Central memory CD4-positive, alpha-beta T cell (primary cell): ENCODE measurements at places on chromosomes 4 and X.

GRCh38 chrX:47796433-47796906, 40.2 kb upstream of the ZNF81 start:
- DNase-seq, result no peak

- no peak for DNase-seq
These were observed 37.7 kb downstream of the NBDY start for GRCh38 chrX:56766554-56767347.

DNA sequence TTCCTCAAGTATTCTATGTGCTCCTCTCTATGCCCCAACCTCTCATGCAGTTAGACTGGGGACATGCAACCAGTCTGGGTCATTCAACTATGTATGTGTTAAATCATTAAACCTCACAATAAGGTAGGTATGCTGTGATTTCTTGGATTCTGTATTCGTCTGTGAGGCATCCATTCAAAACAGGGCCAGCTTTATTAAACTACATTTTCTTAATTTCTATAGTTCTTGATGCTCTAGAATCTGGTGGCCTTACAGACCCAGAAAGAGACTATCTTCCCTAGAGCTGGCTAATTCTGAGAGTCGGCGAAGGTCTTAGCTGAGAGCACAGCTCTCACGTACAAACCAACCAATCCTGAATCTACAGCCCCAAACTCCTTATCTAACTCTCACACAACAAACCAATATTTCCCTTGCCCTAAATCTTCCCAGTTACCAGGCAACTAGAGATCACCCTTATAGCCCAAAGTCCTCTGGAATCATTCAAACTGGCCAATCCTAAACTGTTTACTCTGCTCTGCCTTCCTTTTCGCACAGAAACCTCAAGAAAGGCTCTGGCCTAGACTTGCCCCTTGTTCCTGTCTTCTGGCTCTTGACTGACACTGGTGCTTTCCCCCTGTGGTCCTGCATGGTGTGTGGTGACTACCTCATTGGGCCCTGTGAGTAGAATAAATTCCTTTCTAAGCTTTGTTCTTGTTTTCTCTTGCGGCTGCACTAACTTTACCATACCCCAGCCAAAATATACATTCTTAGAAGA, 203.5 kb upstream of the TET2 start:
- DNase-seq, result peak; percentile 30

- no peak for DNase-seq
These were observed 4.3 kb downstream of the CCNA2 start for GRCh38 chr4:121819216-121819965.

- DNase-seq, result peak; percentile 4
These were observed 755 bp downstream of the ANKRD17 start for GRCh38 chr4:73257651-73258435.

- DNase-seq, result no peak
These were observed 188.0 kb upstream of the HDX start for GRCh38 chrX:84690228-84690627.

DNA sequence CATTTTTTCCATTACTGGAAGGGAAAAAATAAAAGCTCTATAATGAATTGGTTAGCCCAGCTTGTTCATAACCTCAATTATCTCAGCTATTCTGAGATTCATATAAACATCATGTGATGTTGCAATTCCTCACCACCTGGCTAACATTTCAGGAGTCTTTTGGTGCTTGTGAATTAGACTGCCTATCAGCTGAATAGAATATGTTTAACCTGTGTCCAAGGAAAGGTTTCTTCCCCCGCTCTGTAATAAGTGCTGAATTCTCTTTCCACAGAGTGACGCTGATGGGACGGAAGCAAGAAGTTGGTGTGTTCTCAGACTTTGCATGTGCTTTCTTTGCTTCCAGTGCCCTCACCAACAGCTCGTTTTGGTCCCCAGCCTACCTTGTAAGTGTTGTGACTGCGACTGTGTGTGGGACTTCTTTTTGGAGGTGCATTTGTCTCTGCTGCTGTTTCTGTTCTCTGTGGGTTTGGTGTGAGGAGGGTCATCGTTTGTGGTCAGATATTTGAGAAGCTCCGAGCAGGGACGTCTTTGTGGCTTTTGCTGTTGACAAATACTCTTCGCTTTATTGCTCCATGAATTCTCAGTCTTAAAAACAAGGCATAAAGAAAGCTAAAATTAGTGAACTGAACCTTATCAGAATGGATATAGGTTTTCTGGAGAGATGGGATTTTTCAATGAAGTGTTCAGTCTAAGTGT, 61.7 kb downstream of the PPARGC1A start:
- DNase-seq, result no peak

GRCh38 chr4:153788413-153789276, at the start of gene SFRP2:
TSS of gene SFRP2 (minus strand) at chr4:153789083. CDS start at chr4:153788835, 248 bp downstream.
- DNase-seq, result no peak

DNA sequence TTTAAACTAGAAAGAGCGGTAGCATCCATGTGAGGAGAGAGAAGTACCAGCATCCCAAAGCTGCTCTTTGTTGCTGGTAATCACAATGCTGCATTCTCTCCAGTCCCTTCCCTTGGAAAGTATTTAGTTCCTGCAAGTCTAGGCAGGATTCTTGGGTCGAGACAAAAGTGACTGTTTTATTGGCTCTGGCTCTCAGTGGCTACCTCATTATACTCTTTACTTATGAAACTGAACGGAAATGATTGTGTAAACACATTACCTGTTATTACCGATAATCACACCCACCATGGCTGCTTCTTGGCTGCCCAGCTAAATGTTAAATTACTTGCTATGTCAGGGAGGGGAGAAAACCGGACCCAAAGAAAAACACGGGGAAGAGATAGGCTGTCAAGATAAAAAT, 26.2 kb downstream of the ATXN3L start:
- DNase-seq, result no peak

DNA sequence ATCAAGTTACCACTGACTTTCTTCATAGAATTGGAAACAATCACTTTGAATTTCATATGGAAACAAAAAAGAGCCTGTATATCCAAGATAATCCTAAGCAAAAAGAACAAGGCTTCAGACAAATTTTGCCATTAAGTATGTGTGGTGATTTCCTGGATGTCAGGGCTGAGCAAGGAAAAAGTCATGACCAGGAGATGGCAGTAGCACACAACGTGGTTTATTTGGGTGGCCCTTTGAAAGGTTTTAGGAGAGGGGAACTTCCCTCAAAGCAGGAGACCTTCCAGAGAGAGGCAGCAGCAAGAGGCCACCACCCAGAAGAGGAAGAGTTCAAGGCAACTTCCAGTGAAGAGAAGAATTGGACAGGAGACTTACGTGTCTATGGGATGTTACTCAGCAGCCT, 18.1 kb upstream of the ZXDB start:
- no peak for DNase-seq

- DNase-seq, result no peak
These were observed 229.8 kb downstream of the DKK2 start for GRCh38 chr4:106806158-106806797.

DNA sequence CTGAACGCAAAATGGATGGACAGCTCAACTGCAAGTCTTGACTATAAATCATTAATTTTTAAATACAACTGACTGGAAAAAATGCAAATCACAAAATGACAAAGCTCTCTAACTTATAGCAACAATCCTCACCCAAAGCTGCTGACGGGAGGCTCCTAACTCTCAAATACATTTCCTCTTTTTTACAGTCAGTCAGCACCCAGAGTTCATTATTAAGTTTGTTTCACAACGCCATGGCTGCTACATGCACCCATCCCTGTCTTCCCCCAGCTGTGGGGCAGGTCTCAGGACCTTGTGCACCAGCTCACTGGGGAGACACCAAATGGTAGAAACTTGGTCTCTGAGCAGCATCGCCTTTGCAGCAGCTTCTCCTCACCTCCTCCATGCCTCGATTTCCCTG, 97.6 kb downstream of the SLC34A2 start:
- DNase-seq, result no peak

DNA sequence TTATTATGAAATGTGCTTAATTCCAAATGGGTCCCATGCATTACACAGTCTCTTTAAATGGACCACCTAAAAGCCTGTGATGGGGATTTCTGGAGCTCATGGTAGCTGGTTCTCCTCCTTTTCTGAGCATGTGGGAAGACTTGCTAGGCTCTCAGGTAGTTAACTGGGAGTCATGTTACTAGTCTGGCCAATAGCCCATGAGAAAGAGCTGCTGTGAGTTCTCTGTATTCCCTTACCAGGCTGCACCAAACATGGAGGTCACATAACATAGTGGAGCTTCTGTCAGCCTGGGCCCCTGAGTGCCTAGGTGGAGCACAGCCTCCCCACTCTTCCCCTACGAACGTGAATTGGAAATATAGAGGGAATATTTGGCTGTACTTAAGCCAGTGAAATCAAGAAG, 198.4 kb downstream of the MAML3 start:
- DNase-seq, result no peak

GRCh38 chr4:186627226-186627865, 72.0 kb upstream of the MTNR1A start:
- DNase-seq, result no peak

DNA sequence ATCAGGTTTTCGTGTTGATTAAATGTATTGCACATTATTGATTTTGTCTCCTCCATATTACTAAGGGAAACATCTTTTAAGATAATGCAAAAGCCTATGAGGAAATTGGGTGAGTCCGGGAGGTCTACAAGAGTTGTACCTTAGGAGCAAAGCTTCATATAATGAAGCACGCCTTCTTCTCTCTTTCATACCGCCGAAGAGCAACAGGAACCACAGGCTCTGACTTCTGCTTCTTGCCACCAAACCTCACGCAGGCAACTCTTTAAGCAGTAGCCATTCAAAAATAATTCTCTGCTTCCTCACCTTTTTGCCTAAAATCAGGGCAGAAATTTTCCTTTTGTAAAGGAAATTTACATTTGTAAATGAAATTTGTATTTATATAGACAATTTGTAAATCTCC, 139.6 kb downstream of the SPRY1 start:
- no peak for DNase-seq

GRCh38 chr4:98510757-98511517, 147.5 kb downstream of the TSPAN5 start:
- no peak for DNase-seq

DNA sequence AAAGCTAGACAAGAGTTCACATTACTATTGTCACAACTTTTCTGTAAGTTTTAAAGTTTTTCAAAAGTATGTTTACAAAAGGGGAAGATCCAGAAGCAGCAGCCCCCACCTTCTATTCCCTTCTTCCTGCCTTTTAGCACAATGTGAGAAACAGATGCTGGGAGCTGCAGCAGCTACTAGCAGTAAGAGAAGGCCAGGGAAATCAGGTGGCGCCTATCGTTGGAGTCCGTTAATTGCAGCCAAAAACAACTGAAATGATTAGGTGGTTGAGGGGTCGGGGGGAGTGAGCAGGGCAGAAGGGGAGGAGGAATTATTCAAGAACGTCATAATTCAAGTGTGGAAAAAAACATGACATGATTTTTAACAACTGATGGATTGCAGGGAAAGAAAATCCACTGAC, 27.4 kb downstream of the FRYL start:
- no peak for DNase-seq

DNA sequence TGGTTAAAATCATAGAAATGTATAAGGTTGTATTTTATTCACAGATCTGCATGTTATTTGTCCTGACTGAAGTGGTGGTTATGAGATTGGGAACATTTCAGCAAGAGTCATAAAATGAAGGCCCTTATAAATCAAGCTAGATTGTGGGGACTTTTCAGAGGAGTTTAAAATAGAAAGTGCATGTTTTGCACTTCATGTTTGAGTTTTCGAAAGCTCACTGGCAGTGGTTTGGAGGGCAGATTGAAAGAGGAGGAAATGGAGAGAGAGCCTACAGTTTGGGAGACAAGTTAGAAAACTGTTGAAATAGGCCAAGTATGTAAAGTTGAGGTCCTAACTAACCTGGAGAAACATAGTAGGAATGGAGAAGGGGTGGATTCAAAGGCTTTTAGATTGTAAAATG, 124.9 kb downstream of the KDM6A start:
- DNase-seq, result no peak
